Activated CD4-positive, alpha-beta T cell treated with anti-CD3 and anti-CD28 coated beads for 36 hours (primary cell): ENCODE measurements at places on chromosomes 11 and 22. TPM values are rescaled to one million over a fixed set of nuclear protein-coding genes. Genes with fewer than 3 reads are reported as not detected.

DNA sequence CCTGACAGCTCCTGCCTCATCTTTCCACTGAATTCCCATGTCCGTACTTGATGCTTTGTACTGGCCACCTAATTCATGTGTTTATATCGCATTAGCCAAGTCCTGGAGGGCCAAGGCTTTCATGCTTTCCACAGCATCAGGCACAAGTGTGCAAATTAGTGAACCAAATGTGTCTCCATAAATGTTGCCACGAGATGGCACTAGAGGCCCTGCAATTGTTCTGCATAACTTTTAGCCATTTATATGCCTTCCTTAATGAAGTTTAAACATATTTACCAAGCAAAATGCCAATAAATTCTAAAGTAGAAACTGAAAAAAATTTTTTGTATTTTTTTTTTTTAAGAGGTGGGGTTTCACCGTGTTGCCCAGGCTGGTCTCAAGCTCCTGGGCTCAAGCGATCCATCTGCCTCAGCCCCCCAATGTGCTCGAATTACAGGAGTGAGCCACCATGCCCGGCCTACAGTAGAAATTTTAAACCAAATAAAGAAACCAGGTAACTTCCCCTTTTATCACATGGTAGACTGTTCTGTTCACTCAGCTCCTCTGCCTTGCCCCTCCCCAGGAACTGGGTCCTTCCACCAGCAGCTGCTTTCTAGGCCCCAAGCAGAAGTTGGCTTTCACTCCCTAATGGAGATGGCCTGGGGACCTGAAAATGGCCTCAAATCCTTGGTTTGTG lies 20.8 kb upstream of the IL18BP start:
- H3K27ac ChIP-seq: no peak overlapping the region
- H3K4me3 ChIP-seq: no peak overlapping the region
- H3K4me1 ChIP-seq: peaks cover 2% of the 10 kb centered on the region
- peak; percentile 69 for DNase-seq

- H3K4me3 ChIP-seq: no peak overlapping the region
- no peaks in the 10 kb centered on the region for H3K4me1 ChIP-seq
- no peaks in the 10 kb centered on the region for H3K36me3 ChIP-seq
Measured at GRCh38 chr22:49073873-49074417, 753.7 kb downstream of the BRD1 start.

DNA sequence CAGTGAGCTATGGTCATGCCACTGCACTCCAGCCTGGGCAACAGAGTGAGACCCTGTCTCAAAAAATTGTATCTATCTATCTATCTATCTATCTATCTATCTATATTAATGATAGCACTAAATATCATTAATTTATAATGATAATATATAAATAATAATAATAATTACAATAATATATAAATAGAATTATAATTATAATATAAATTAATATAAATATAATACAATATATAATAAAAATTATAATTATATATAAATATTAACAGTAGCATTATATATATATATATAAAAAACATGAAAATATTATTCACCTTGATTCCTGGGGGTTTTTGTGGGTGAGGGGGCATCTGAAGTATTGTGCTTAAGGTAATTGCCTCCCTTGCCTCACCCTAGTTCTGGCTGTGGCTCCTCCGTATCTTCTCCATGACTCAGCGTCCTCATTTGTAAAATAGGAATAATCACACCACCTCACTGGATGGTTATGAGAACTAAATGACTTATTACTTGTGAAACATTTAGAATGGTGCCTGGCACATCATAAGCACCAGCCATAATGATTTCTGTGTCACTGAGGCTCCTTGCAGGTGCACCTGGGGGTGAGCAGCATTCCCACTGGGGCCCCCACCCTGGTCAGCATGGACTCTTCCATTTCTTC lies 18.8 kb downstream of the RASD2 start:
- no peak overlapping the region for H3K27ac ChIP-seq
- H3K4me1 ChIP-seq: peaks cover 7% of the 10 kb centered on the region
- H3K36me3 ChIP-seq: no peaks in the 10 kb centered on the region
- peaks cover 11% of the 10 kb centered on the region for H3K27me3 ChIP-seq
- no peak overlapping the region for H3K4me3 ChIP-seq

- H3K36me3 ChIP-seq: no peaks in the 10 kb centered on the region
- H3K27me3 ChIP-seq: peaks cover 13% of the 10 kb centered on the region
- no peak for DNase-seq
- no peak overlapping the region for H3K4me3 ChIP-seq
Measured at GRCh38 chr11:69436041-69436982, 45.2 kb upstream of the LINC01488 start.

- H3K4me1 ChIP-seq: no peaks in the 10 kb centered on the region
- H3K27ac ChIP-seq: no peak overlapping the region
- no peaks in the 10 kb centered on the region for H3K27me3 ChIP-seq
Measured at GRCh38 chr22:17314487-17314886, 54.8 kb upstream of the CECR2 start.

DNA sequence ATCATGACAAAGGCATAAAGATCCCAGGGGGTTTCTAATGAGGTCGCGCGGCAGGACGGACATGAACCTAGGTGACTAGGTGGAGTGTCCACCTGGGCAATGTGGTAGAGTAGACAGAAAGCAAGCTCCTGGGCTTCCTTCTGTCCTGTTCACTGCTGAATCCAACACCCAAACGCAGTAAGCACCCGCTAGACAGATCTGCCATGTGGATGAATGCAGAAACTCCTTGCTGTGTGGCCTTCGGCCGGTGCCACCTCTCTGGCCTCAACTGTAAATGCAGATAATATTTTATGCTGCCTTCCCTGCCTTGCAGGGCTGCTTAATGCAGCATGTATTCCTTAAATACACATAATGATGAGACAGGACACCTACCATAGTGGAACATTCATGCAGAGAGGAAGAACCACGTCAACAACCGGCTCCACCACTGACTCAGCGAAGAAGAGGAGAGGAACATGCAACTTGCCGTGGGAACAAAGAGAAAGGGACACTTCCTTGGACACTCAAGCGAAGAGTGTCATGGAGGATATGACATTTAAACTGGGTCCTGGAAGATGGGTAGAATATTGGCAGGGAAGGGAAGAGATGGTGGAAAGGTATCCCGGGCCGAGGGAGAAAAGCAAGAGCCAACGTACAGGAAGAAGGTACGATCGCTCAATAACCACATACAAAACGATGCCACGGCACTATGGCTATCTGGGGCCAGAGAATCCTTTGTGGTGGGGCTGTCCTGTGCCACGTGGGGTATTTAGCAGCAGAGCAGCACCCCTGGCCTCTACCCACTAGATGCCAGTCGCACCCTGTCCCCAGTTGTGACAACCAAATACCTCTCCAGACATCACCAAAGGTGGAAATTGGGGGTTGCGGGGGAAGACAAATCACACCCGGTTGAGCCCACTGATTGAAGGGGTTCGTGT lies 30.8 kb downstream of the MYH9 start:
- H3K36me3 ChIP-seq: peaks cover 52% of the 10 kb centered on the region
- DNase-seq: peak; percentile 76
- H3K4me1 ChIP-seq: peaks cover 98% of the 10 kb centered on the region
- H3K27me3 ChIP-seq: no peaks in the 10 kb centered on the region
- peak overlapping the region; percentile 95 for H3K27ac ChIP-seq

GRCh38 chr11:60858731-60859464 lies 3.1 kb upstream of the PTGDR2 start:
- DNase-seq: no peak
- H3K27me3 ChIP-seq: no peaks in the 10 kb centered on the region
- H3K27ac ChIP-seq: peak overlapping the region; percentile 49

- H3K27ac ChIP-seq: peak overlapping the region; percentile 88
- no peaks in the 10 kb centered on the region for H3K27me3 ChIP-seq
- peaks cover 19% of the 10 kb centered on the region for H3K36me3 ChIP-seq
- peak; percentile 11 for DNase-seq
Measured at GRCh38 chr11:31509051-31509428, 382 bp downstream of the IMMP1L start.

GRCh38 chr11:61712314-61712713 lies 32.1 kb downstream of the DAGLA start:
- no peak overlapping the region for H3K27ac ChIP-seq
- no peaks in the 10 kb centered on the region for H3K36me3 ChIP-seq
- H3K4me1 ChIP-seq: no peaks in the 10 kb centered on the region
- no peak for DNase-seq
- H3K4me3 ChIP-seq: no peak overlapping the region
- no peaks in the 10 kb centered on the region for H3K27me3 ChIP-seq

- H3K36me3 ChIP-seq: no peaks in the 10 kb centered on the region
- peak; percentile 81 for DNase-seq
- peaks cover 12% of the 10 kb centered on the region for H3K27me3 ChIP-seq
- H3K4me3 ChIP-seq: no peak overlapping the region
- H3K27ac ChIP-seq: no peak overlapping the region
- H3K4me1 ChIP-seq: no peaks in the 10 kb centered on the region
Measured at GRCh38 chr11:123707606-123708205, 33.8 kb downstream of the ZNF202 start.

- no peak for DNase-seq
- no peaks in the 10 kb centered on the region for H3K27me3 ChIP-seq
- no peak overlapping the region for H3K4me3 ChIP-seq
- peaks cover 5% of the 10 kb centered on the region for H3K36me3 ChIP-seq
Measured at GRCh38 chr11:46475926-46476545, 84.5 kb upstream of the CHRM4 start.

GRCh38 chr11:71153005-71153390 lies 99.4 kb downstream of the SHANK2 start:
- DNase-seq: no peak
- H3K27ac ChIP-seq: no peak overlapping the region
- no peak overlapping the region for H3K4me3 ChIP-seq

GRCh38 chr11:17697175-17697949 lies 22.0 kb upstream of the MYOD1 start:
- H3K4me1 ChIP-seq: no peaks in the 10 kb centered on the region
- no peaks in the 10 kb centered on the region for H3K36me3 ChIP-seq
- DNase-seq: no peak
- peaks cover 38% of the 10 kb centered on the region for H3K27me3 ChIP-seq
- no peak overlapping the region for H3K27ac ChIP-seq
- no peak overlapping the region for H3K4me3 ChIP-seq

The SORL1 gene
- total RNA-seq: 68.0 TPM

The MAPK8IP1 gene
- total RNA-seq: 0.37 TPM

The IGLL1 gene
- total RNA-seq: not detected

The NRXN2 gene
- 0.18 TPM for total RNA-seq

The ACRV1 gene
- not detected for total RNA-seq

The ENTHD1 gene
- total RNA-seq: 0.70 TPM

The KLHL35 gene
- 0.62 TPM for total RNA-seq
